Dorsolateral prefrontal cortex (tissue), 122 donors: ENCODE measurements at places on chromosomes 3 and 15. TPM values are rescaled to one million over a fixed set of nuclear protein-coding genes. Genes with fewer than 3 reads are reported as not detected.

Gene ITPKA
- total RNA-seq: 55.1 TPM

Gene PEX5L
- total RNA-seq: 306 TPM

Gene ACKR4
- 0.30 TPM for total RNA-seq

Gene FEZF2
- total RNA-seq: 19.1 TPM
